Activated CD4-positive, alpha-beta T cell treated with anti-CD3 and anti-CD28 coated beads, Interleukin-2, amount 50 U/mL, for 4 hours (primary cell): ENCODE measurements at places on chromosomes 3 and 15.

DNA sequence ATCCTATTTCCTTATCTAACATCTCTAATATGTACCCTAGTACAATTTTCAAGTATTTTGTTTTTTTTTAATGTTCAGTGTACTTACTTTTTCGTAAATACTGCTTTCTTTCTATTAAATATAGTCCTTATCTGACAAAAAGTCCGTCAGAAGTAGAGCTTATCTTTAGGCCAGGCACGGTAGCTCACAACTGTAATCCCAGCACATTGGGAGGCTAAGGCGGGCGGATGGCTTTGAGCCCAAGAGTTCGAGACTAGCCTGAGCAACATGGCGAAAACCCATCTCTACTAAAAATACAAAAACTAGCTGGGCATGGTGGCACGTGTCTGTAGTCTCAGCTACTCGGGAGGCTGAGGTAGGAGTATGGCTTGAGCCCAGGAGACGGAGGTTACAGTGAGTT, 41.1 kb downstream of the USP3 start:
- DNase-seq = no peak

DNA sequence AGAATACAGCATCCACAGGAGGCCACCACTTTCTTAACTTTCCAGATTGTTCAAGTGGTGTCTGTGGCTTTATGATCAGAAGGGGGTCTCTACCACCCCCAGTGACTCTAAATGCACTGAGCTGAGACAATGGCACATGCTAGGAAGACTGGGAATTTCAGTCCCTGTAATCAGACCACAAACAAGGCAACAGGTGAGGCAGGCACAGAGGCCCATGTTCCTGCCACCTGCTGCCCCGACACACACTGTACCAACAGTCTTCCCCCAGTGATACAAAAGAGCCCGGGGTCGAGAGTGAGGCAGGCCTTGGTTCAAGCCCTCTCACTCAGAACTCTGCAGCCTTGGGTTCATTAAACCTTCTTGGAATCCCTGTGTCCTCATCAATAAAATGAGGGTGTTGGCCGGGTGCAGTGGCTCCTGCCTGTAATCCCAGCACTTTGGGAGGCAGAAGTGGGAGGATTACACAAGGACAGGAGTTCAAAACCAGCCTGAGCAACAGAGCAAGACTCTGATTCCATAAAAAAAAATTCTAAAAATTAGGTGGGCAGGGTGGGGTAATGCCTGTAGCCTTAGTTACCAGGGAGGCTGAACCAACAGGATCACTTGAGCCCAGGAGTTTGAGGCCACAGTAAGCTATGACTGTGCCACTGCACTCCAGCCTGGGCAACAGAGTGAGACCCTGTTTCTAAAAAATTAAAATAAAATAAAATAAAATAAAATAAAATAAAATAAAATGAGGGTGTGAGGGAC, 55.8 kb downstream of the ADCY5 start:
- no peak for DNase-seq

GRCh38 chr15:38819387-38819950, 254.9 kb upstream of the RASGRP1 start:
- DNase-seq = no peak

- DNase-seq = no peak
Measured at GRCh38 chr3:33128706-33129105, 14.9 kb downstream of the CRTAP start.

- DNase-seq = no peak
Measured at GRCh38 chr3:54366007-54366750, 243.8 kb downstream of the CACNA2D3 start.

DNA sequence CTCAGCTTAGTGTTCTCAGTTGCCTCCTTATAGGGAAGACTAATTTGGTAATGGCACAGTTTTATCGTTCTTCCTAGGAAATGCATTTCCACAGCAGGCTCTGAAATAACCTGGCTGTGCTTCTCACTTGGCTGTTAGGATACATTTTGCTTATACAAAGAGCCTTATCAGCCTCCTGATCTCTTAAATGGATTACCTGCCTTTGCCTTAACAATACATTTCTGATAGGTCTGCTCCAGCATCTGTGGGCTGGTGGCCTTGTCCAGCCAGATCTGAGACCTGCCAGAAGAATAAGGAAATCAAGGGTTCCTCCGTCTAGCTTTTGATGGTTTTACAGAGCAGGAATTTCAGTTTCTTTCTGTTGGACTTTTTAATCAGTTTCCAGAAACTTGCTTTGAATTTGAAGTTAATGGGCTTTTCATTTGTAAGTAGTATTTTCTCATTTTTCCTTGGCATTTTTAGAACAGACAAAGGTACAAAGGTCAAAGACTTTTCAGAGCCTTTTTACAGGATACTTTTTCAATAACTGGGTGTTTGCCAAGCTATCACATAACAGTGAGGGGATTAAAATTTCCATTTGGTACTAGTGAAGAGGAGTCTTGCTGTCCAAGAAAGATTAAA, 116.3 kb downstream of the AKAP13 start:
- DNase-seq = no peak

DNA sequence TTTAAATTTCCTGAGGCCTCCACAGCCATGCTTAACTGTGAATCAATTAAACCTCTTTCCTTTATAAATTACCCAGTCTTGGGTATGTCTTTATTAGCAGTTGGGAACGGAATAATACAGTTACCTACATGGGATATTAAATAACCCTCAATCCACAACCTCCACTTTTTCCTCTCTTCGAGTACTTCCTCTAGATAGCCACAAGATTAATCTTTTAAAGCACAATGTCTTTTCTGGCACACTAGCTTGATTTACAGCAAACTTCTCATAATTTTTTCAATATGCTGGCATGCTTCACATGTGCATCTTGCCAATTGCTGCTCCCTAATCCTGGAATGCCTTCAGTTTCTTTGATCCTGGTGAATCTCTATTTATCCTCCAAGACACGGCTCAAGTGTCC, 92.2 kb downstream of the P2RY1 start:
- no peak for DNase-seq

DNA sequence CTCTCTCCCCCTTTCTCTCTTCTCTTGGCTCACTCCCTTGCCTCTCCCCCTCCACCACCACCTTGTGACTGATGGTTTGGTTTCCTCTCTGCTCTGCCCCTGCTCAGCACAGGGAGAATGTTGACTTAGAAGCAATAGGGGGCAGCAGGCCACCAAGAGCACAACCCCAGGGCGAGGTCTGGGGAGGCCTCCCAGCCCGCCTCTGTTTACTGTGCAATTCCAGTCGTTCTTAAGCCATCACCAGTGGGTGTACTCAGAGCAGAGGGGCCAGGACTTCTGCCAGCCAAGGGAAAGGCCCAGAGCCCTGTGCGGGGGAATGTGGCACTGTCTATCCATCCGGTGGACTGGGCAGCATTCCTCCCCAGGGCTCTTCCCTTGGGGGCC, 5.7 kb upstream of the APEH start:
- no peak for DNase-seq

- no peak for DNase-seq
Measured at GRCh38 chr3:45906681-45907407, 20.5 kb downstream of the CCR9 start.

DNA sequence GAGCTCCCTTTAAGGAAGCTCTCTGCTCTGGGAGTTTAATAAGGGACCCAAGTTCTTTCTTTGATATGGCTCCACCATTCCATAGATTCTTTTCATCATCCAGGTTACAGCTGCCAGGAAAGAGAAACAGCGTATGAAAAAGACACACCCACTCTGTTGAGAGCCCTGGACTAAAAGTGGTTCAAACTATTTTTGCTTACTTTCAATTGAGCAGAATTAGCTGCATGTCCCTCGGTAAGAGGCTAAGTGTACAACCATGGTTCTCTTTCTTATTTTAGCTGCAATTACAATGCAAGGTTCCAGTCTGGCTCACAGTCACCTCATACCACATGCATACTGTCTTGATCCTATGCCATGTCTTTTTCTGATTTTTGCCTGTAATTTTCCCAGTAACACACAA, 1288.3 kb downstream of the NSUN3 start:
- no peak for DNase-seq

DNA sequence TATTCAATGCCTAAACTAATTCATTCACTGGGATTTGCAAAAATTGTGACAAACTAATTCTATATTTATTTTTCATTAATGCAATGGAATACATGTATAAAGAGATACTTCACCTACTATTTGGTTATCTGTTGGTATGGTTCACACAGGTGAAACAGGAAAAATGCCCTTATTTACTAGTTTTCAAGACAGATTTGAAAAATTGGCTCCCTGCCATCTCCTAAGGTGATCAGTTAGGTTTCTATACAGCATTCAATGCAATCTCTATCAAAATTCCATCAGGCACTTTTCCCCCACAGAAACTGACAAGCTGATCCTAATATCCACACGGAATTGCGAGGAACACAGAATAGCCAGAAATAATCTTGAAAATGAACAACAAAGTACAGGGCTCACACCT, 101.1 kb downstream of the DLG1 start:
- DNase-seq = no peak

DNA sequence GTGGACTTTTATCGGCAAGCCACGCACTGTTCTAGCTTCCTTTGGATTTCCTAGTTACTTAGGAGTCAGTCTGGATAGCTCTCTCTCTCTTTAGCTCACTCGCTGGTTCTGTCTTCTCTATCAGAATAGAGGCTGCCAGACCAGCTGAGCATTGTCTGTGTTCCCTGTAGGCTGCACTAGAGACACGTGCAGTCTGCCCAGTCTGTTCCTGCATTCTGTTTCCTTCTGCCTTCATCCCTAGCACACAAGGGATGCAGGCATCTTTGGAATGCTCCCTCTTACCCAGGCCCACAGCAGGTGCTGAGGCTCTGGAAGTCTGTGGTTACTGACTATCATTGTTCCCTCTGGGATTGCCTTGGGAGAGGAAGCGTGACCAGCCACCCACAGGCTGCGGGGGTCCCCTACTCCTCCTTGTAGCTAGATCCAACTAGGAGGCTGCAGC, 322.8 kb downstream of the ZNF621 start:
- DNase-seq = no peak

DNA sequence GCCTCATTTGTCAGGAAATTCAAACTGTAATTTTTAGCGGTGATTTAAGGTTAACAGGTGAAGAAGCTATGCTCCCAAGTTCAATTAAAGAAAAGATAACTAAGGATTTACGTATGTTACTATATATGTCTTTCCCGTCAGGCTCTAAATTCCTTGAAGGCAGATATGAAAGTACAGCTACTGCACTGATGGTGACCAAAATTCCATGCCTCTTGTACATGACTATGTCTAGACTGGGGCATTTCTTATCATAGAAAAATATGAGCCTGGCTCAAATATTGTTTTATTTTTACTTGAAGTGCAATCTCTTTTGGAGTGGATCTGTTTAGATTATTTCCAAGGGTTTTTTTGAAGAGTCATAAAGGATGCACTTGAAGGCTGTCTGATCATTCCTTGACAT, 647.1 kb upstream of the KCNMB2 start:
- DNase-seq = no peak

DNA sequence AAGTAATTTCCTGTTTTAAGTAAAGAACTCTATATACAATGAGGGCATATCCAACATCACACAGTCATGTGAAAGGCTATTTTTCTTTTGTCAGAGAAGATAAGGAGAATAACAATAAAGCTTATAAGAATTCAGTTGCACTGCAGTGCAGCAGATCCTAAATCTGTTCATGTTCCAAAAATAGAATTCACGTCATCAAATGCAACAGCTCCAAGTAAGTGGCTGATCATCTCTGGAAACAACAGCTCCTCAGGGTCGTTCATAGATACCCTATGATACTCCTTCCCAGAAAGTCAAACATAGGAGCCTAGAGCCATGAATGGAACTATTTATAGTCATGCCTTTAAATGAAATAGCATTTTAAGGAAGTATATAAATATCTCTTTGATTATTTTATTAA, 100.2 kb downstream of the FMN1 start:
- no peak for DNase-seq

GRCh38 chr15:45539680-45540079, 17.1 kb upstream of the SLC30A4 start:
- DNase-seq = no peak

- no peak for DNase-seq
Measured at GRCh38 chr3:71345429-71346040, 238.0 kb downstream of the FOXP1 start.

DNA sequence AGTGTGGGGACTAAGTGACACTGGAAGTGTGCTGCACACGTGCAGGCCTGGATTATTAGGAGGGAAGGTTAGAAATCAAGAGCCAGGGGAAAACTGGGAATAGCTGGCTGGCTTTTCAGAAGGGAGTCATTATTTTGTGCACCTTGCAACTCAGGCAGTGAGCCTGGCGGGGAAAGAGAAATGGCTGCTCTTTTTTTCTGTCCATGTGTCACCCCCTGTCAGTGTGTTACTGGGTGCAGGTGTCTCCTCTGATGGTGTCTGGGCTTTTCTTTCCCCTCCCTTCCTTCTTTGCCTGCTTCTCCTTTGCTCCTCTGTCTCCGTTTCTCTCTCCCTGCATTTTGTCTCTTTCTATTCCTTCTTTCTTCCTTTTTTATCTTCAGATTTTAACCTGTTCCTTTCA, 130.7 kb downstream of the APBA2 start:
- no peak for DNase-seq

DNA sequence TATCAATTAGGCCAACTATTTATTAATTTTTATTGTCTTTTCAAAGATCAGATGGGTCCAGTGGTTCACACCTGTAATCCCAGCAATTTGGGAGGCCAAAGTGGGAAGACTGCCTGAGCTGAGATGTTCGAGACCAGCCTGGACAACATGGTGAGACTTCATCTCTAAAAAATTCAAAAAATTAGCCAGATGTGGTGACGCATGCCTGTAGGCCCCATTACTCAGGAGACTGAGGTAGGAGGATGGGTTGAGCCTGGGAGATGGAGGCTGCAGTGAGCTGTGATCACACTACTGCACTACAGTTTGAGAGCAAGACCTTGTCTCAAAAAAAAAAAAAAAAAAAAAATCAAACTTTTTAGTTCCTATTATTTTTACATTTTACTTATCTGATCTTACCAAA, 8.2 kb downstream of the AP3S2 start:
- no peak for DNase-seq

GRCh38 chr3:190528706-190529105, 14.8 kb downstream of the IL1RAP start:
- no peak for DNase-seq
